ENCODE measurements at places on chromosomes 4 and X.

DNA sequence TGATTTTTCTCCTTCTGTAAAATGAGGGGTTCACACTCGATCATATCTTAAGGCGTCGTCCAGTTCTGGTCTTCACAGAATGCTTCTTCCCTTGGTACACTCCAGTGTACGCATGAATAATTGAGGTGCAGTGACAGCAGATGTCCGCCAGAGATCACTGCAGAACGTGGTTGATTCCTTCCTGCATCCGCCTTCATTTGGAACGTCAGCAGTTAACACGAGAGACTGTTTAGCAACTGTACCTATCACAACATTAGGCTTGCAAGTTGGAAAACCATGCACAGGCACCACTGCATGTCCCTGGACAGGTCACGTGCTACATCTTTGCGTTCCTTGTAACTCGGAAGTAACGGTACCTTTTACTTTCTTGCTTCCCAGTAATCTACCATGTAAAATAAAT lies 66.0 kb upstream of the GEMIN8 start:
- DNase-seq: no peak

GRCh38 chrX:109848461-109849050 lies 115.5 kb upstream of the ACSL4 start:
- DNase-seq: no peak

GRCh38 chr4:80302616-80303223 lies 32.8 kb upstream of the CFAP299 start:
- no peak for DNase-seq

DNA sequence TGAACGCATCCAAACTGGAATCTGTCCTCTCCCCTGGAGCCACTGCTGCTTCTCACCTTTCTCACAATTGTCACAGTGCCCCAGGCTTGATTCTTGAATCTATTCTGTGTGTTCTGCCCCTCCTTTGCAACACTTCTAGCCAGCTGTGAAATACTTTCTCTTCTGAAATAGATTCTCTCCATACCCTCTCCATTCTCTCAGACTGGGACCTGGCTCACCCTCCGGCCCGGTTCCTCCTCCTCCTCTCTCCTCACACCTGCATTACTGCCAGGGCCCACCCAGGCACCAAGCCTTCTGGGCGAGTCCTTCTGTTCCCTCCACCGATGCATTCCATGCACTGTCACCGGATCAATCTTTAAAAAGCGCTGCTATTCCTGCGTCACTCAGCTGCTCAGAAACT lies 336.1 kb downstream of the UNC5C start:
- no peak for DNase-seq

Data from activated CD8-positive, alpha-beta memory T cell treated with anti-CD3 and anti-CD28 coated beads for 1 hour (primary cell).